ENCODE measurements at places on chromosomes 5 and 9.

DNA sequence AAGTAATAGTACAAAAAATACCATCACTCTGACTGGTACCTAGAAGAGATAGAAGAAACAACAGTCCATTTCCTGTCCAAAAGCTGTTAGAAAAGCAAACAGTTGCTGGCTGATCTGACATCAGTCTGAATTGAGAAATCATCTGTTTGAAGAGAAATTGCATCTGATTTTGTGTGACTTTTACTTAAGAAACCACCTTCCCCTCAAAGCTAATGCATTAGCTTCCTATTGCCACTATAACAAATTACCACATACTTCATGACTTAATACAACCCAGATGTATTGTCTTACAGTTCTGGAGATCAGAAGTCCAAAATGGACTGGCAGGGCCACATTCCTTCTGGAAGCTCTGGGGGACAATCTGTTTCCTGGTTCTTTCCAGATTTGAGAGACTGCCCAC, 385.9 kb upstream of the TLE4 start:
- no peak for DNase-seq

GRCh38 chr5:87393331-87393730, 19.4 kb downstream of the CCNH start:
- no peak for DNase-seq

- DNase-seq = peak; percentile 76
These were observed 617.0 kb upstream of the RORB start for GRCh38 chr9:73880101-73880500.

DNA sequence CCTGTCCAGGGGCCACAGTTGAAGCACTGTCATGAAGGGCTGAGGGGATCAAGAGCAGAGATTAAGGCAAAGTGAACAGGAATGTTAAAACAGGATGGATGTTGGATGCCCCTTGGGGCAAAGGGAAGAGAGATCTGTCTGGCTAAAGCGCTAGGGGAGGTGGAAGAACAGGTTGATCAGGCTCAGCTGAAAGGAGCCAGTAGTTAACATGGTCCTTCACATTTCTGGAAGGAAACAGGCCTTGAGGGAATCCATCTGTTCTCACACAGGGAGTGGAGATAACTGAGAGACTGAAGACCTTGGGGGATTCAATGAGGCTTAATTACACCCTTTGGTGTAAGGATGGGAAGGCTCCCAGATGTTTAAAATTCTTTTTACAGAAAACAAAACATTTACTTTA, 5.8 kb downstream of the HAPLN1 start:
- no peak for DNase-seq

GRCh38 chr5:144205141-144205551, 34.5 kb downstream of the KCTD16 start:
- peak; percentile 53 for DNase-seq

DNA sequence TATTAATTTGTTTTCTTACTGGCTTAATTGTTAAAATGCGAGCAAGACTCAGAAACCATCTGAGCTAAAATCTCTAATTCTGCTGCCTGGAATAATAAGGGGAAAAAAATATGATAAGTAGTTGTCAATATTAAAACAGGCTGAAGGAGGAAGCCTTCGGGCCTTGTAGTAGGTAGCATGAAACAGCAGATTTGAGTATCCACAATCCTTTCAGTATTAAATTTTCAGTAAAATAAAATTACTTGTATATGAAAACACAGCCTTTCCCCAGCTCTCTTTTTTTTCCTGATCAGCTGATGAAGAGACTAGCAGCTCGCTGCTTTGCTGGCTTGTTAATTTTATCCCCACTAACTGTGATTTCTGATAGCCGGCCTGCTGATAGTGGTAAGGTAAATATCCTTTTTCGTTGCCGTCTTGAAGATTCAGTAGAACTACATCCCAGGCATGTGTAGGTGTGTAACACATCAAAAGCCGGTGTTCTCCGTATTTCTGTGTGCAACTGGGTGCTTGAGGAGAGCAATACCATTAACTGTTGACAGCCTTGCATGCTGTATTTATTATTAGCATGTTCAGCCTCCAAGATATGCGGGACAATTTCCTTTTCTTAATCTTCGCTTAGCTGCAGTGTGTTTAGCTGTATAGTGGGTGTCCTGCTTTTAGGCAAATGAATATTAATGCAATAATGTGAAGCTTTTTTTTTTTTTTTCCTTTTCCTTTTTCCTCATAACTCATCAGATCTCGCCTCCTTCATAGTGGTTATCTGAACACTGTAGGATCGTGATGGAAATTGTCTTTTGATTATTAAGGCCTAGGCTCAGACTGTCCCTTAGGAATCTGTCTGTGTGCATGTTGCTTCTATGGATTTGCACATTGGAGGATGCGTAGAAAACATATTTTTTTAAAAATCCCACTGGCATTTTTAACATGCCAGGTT, 144.6 kb downstream of the SMARCA2 start:
- peak; percentile 60 for DNase-seq

DNA sequence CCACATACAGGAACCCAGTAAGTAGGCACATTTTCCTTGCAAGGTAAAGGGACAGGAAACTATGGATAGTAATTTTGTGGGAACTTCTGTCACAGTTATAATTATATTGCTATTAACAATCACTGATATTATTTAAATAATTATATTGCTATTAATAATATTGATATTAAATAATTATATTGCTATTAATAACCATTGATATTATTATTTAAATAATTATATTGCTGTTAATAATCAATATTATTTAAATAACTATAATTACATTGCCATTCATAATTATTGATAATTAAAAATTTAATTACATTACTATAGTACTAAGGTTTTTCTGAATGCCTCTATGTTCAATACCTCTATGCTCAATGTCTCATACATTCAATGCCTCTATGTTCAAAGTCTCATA, 385.6 kb upstream of the SGCD start:
- DNase-seq = no peak

GRCh38 chr9:209143-209758, 5.4 kb upstream of the DOCK8 start:
- peak; percentile 14 for DNase-seq

GRCh38 chr9:120841930-120842684, 615 bp downstream of the PSMD5 start:
- no peak for DNase-seq

DNA sequence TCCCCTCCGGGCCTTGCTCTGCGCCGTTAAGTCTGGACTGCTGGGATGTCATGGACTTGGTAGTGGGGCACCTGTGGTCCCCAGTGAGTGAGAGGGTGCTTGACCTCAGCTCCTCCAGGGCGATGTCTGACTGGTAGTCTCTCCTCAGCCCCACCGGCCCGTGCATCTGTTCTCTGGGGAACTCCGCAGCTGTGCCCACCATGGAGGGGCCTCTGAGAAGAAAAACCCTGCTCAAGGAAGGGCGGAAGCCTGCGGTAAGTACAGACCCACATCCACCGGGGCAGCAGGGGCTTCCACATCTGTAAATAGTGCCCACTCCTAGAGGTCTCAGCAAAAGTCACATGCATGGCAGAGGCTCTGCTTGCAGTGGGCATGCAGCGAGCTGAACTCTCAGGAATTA, 52.6 kb upstream of the GARNL3 start:
- DNase-seq = no peak

GRCh38 chr9:127451608-127451857, 223 bp downstream of the LRSAM1 start:
- DNase-seq = no peak

DNA sequence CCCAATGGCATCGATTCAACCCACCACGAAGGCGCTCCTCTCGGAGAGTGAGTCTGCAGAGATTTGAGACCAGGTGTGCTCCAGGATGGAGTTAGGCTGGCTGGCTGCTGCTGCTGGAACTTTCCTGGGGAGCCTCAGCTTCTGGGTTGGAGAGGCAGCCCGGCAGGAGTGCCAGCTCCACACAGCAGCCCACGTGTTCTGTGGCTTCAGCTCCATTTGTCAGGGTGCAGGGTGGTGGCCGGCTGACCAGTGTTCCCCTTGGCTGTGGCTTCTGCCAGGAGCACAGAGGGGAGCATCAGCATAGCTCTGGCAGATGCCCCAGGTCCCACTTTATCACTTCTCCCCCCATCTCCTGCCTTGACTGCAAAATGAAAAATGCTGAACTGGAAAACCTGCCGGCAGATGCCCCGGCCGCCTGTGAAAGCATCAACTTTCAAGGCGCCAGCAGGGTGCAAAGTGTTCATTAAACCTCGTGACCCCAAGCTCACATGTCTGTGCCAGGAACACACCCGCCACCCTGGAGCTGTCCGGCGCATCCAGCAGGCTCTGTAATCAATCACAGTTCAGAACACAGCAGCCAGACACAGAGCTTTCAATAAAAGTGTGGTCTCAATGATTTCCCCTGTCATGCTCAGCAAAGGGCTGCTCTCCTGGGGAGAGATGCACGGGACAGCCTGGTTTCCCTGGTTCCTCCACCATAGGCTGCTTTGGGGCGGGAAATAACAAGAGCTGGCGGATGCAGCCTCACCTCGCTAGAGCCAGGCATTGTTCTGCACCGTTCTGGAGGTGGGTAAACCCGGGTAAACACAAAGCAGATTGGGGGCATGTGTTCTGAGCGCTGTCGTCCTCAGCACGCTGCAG, 53.2 kb downstream of the TRIP13 start:
- DNase-seq = no peak

GRCh38 chr5:176692839-176693476, 45.7 kb downstream of the TSPAN17 start:
- no peak for DNase-seq

- peak; percentile 87 for DNase-seq
These were observed 146.9 kb downstream of the KIAA0825 start for GRCh38 chr5:94471521-94471920.

- DNase-seq = peak; percentile 82
These were observed 2.0 kb downstream of the ST8SIA4 start for GRCh38 chr5:100900796-100901781.

DNA sequence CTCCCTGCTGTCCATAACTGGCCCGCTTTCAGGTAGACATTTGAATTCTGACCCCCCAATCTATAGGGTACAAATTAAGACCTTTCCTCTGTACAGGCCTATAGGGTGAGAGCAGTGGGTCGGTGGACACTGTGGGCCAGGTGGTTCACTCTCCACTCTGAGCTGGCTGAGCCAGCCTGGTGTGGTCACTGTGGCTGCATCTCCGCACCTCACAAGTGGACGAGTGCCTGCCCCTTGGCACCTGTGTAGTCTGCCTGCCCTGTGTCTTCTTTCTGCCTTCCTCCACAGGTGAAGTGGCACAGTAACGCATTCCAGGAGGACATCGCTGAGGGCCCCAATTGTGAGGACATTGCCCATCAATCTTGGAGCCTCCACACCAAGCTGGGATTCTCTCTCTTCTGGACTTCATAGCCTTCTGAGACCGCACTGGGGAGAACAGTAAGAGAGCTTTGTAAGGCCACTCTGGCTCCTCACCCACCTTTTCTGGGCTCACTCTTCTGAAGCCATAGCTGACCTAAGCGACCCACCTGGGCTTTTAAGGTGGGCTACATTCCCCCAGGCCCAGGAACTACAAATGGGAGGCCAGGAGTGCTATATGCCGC, 33.5 kb upstream of the JADE2 start:
- no peak for DNase-seq

GRCh38 chr5:78611126-78611605, 37.4 kb downstream of the LHFPL2 start:
- peak; percentile 60 for DNase-seq

DNA sequence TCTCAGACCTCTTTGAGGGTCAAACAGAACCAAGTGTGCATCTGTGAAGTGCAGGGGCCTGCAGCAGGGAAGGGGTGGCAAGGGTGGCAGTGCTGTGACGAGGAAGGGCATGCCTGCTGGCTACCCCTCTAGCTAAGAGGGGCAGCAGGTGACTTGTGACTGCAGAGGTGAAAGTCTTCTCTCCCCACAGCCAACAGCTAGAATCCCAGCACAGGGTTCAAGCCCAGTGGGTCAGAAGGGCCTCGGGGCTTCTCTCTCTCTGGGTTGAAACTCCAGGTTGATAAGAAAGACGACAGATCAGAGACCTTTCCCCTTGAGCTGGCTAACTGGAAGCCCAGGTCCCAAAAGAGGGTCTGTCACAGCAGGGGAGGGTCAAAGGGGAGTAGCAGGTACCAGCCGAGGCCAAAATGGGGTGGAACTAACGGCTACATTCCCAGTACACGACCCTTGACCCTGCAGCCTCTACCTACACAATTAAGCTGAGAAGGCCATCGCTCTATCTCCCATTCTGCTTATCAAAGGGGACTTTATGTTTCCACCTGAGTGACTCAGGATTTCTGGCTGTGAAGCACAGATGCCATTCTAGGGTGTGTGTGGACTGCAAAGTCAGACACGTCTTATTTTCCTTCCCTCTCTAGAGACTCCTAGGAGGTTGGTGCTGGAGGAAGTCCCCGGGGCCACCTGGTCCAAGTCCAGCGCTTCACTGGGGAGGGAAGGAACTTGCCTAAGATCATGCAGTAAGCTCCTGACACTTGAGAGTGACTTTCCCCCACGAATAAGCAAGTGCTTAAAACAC, 14.6 kb downstream of the ANKS6 start:
- DNase-seq = no peak

- DNase-seq = no peak
These were observed 291.5 kb upstream of the TRPC7 start for GRCh38 chr5:136656811-136657210.

DNA sequence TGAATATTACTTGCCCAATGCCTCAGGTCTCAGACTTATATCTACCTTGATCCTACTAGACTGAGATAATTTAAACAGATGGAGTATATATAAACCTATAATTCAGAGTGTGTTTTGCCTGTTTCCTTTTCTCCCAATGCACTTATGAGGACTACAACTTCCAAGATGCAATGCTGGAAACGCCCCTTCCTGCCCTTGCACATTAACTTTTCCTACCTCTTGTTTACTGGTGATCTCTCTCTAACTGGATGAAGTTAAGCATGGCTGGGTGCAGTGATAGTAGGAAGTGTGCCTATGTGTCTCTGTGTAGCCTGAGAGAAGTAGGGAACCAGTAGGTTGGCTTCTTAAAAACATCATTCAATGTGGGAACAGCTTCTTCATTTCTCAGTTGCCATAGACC, 115.2 kb downstream of the SVEP1 start:
- no peak for DNase-seq

DNA sequence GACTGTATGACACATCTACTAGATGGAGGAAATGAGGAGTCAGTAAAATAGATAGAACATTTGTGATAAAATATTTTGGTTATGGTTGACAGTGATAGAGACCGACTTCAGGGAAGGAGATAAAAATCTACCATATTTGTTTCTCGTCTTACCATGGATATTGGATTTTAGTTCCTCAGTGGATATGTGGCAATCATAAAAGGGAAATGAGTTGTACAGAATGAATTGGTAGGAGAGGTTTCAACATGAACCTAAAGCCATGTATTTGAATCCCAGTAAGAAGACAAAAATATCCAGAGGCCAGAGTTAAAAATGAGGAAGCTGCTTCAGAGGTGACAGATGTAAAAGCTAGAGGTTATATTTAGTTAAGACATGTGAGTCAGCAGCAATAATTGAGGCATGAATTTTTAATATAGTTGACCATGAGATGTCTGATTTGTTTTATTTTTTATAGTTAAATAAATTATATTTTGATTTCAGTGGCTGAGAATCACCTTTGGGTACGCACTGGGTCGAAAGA, 480.4 kb upstream of the TUSC1 start:
- DNase-seq = no peak

Data from muscle of leg (tissue), 16 donors.